ENCODE measurements at places on chromosomes 1 and 21.

DNA sequence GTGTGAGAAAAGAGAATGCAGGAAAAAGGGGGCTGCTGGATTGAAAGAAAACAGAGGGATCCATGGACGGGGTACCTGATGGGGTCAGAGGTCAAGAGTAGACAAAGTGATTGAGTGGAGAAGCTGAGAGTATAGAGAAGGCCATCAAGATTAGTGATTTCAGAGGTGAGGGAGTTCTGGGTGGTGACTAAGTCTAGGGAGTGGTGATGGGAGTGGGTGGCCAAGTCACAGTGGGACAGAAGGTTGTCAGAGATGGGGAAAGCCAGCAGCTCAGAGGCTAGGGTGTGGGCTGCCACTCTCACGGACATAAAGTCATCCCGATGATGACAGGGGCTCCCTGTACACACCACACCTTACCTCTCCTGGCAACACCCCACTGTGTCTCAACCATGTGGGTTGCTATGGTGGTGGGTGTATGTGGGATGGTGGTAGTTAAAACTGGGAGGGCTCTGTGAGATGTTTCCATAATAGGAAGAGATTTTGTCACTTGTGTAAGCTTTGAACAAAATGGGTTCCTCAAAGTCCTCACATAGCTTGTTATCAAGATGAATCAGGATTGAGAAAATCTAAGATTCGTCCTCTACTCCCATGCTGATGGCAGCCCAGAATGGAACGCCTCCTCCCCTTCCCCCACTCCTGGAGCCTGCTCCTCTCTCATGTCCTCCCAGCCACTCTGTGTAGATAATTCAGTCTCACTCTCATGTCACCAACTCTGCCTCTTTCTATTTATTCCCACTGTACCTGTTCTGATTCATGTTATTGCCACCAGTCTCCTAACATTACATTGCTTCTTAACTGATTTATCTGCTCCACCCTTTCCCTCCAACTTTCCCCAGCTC is 20.3 kb upstream of the CSF1 start:
- DNase-seq, result peak; percentile 40

GRCh38 chr1:178706432-178706831 is 18.6 kb upstream of the RALGPS2 start:
- no peak for DNase-seq

GRCh38 chr1:154777781-154778180 is 92.3 kb downstream of the KCNN3 start:
- no peak for DNase-seq

DNA sequence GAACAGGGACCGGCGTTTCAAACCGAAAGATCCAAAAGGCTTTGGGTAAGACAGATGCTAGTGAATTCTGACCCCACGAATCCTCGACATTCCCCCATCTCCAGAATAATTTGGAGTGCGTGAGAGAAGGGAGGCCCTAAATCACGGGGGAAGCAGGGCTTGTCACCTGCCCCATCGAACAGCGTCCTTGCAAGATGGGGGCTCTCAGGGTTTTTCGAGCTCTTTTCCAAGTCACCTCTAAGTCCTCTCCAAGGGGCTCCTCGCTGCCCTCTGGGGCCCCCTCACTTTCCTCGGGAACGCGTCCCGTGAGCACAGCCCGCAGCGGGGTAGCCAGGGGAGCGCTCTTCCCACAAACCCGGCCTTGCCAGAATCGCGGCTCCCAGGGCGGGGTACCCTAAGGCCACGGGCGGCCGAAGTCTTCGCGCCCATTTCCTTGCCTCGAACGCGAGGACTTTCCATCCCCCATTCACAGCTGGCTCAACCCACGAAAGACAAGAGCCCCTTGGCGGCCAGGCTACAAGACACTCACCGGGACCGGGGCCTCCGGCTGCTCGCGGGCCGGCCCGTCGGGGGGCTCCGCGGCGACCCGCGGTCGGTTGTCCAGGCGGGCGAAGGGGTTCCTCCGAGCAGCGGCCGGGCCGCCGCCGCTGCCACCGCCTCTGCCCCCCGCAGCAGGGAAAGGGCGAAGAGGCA is 546 bp downstream of the DONSON start:
- no peak for DNase-seq

GRCh38 chr1:229185963-229186362 is 84.9 kb upstream of the RAB4A start:
- DNase-seq, result no peak

DNA sequence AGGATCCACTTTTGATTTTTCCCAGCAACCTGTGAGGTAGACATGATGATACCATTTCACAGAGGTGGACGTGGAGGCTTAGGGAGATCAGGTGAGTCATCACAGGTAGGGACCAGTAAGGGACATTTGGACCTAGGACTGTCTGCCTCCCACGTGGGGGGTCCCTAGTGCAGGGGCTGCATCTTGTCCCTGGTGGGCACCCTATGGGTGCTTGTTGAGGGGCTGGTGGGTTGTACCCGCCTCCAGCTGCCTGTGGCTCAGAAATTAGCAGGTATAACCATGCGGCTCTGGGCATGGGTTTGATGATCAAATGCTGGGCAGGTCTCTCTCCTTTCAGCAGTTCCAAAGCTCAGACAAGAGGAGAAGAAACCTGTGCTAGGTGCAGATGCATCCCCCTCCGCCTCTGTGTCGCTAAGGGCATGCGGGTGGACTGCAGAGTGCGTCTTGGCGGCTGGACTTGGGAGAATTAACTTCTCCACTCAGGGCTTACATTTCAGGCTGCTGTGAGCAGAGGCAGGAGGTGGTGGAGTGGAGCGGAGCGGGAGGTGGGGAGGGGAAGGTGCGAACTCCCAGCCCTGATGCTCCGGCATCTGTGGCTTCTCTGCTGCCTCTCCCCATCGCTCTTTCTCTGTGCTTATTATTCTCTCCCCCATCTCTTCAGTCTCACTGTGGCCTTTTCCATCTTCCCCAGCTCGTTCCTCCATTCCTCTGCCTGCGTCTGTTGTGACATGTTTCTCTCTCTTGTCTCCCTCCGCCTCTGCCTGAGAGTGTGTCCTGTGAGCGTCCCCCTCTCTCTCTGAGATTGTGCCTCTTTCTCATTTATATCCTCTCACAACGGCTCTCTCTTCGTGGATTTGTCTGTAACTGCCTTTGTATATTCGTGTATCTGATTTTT is 146.8 kb downstream of the PTPRU start:
- DNase-seq, result no peak

DNA sequence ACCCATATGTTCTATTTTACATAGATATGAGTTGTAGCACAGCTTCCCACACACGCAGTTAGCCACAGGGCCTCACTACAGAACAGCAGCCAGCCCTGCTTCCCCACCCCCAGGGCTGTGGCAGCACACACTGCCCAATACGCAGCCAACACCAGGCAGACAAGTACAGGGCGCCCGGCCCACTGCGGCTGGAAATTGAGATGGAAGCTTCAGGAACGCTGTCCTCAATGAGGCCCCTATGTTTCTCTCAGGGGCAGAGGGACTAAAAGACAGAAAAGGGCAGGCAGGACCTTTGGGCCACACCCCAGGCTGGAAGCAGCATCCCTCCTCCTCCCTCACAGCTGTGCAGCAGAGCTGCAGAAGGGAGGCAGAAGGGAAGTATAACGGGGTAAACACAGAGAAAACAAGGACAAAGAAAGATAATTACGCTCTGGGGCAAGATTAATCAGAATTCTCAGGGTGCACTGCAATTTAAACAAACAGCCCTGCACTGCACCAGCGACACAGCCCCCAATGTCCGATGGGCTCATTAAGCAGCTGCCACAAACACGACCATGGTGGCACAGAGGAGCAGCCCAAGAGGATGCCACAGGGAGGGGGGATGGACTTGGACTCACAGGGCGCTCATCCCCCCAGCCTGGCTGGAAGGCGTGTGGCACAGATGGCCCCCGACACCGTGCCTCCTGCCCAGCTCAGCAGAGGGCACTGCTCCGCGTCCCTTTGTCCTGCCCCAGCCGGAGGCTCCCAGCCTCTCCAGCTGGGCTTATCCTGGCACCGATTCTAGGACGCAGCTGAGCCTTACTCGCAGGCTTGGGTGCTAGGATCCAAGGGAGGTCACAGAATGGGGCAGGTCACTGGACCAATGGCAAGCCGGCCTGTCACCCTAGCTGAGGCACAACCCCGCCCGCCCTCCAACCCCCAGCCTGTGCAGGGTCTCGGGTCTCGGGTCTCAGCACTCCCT is 14.2 kb downstream of the WDR4 start:
- DNase-seq, result no peak

GRCh38 chr21:36478941-36479340 is 981 bp downstream of the CLDN14 start:
- DNase-seq, result no peak

DNA sequence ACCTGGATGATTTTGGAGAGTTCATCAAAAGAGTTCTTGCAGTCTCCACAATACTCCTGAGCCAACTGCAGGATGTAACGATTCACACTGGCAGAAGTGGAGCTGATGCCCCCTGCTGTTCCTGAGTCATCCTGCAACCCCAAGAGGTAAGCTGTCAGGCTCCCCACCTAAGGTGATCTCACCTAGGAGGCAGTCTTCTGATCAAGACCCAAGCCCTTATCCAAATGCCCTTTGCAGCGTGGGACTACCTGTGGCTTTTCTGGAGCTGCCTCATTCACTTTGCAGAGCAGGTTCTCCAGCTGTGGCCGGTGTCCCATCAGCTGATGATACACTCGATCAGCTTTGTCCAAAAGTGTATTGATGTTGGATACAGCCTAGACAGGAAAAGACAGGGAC is 96.4 kb downstream of the UBR4 start:
- no peak for DNase-seq

GRCh38 chr1:12501661-12502060 is 116.3 kb downstream of the DHRS3 start:
- DNase-seq, result no peak

GRCh38 chr1:56468518-56468917 is 110.8 kb downstream of the PLPP3 start:
- no peak for DNase-seq

DNA sequence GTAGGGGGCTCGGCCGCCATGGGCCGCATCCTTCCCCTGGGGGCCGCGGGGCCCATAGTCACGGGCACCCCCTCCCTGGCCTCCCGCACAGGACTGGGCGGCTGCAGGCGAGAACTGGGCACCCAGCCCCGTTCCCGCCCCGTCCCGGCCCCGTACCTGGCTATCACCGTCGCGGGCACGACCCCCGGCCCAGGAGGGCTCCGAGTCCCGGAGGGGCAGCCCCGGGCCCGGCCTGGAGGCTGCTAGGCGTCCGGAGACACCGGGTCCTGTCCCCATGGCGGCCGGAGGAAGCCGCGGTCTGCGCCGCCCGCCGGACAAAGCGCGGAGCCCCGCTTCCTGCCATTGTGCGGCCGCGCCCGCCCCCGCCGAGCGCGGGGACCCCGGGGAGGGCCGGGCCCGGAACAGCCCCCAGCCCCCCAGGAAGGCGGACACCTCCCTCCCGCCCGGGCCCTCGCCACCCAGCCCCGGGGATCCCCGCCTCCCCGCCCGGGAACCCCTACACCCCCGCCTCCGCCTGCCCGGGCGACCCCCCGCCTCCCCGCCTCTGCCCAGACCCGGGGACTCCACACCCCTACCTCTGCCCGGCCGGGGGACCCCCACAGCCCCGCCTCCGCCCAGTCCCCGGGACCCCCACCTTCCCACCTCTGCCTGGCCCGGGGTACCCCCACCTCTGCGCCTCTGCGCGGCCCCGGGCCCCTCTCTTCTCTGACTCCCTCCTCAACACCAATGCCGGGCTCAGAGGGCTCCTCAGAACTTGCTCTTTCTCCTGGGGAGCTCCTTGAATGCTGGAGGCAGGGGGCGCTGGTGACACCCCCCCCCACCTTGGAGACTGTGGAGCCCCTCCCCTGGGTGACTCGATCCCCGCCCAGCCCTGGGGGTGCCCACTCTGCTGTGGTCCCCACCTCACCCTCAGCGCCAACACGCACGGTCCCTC is 6.0 kb downstream of the PLEKHG5 start:
- DNase-seq, result no peak

DNA sequence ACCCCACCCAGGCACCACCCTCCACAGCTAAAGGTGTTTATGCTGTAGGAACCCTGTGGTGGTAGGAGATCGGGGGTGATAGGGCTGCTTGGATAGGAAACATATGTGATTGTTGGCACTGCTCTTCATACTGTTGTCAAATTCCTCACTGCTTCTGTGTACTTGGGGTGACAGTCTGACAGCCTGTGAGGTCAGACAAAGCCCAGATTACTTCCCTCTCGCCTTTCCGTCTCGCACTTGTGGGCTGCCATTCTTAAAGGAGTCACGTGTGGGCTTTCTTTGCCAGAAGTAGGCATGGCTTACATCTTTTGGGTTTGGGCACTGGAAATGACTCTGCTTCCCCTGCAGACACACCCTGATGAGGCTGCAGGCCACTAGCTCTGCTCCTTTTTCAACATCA is 363.8 kb downstream of the DISC1 start:
- no peak for DNase-seq

- no peak for DNase-seq
Observed at GRCh38 chr1:25083481-25084345, 148.6 kb downstream of the SYF2 start.

- DNase-seq, result no peak
Observed at GRCh38 chr1:204180133-204180532, 14.0 kb upstream of the REN start.

- DNase-seq, result no peak
Observed at GRCh38 chr1:192762265-192762664, 46.6 kb upstream of the RGS2 start.

GRCh38 chr1:160731990-160732389 is 7.1 kb upstream of the SLAMF7 start:
- no peak for DNase-seq

All from activated CD4-positive, alpha-beta T cell treated with anti-CD3 and anti-CD28 coated beads for 24 hours (primary cell).